ENCODE measurements at places on chromosomes 2 and 18.
A peak's percentile ranks its signal among the peaks of the same experiment; 100 is the strongest.

GRCh38 chr18:60372132-60372531 is 443 bp downstream of the MC4R start:
- no peak for DNase-seq

DNA sequence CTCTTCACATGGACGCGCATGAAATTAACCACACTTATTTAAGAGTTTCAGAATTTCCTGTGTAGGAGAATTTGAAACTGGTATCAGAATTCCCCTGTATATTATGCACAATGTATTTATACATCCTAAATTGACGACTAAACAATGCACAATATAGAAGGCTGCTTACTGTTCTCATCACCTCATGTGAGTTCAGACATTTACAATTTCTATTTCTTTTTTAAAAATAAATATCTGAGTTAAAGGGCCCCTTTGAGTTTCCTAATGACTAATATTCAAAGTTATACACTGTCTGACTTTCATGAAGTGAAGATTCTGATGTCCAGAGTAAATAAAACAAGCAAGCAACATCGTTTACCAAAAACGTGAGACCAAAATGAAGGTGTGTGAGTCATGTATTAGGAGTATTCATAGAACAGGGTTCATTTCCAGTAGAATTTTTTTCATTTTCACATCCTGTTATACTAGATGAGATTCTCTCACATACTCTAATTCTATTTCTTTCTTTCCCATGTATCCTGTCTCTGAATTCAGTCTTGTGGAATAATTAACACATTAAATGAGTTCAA is 406.2 kb downstream of the NUP35 start:
- no peak for DNase-seq

GRCh38 chr2:16284941-16285625 is 344.7 kb downstream of the MYCN start:
- DNase-seq, result no peak

- DNase-seq, result no peak
These were observed 139.7 kb downstream of the ROCK1 start for GRCh38 chr18:20971886-20972267.

GRCh38 chr2:106988361-106988760 is 102.4 kb upstream of the ST6GAL2 start:
- no peak for DNase-seq

GRCh38 chr2:221572821-221573429 is 821 bp upstream of the EPHA4 start:
- peak; percentile 36 for DNase-seq

- DNase-seq, result no peak
These were observed 523.2 kb downstream of the TNS1 start for GRCh38 chr2:217479566-217479965.

GRCh38 chr18:46542545-46542944 is 114.5 kb downstream of the LOXHD1 start:
- no peak for DNase-seq

GRCh38 chr2:129849559-129850160 is 129.8 kb upstream of the RAB6C start:
- DNase-seq, result peak; percentile 38

DNA sequence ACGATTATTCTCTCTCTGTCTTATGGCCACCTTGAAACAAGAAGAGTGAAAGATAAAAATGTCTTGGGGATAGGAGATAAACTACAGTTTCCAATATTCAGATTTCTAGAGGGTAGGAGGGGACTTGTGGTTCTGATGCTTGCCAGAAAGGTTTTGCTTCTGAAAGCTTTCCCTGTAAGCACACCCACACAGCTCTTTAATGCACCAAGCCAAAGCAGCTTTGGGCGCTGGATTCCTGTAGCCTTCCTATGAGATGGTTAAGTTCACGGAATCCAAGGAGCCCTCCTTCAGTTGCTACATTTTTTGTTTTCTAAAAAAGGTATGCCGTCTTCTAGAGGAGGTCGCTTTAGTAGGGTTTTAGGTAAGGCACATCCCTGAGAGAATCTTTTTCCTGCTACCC is 4.9 kb downstream of the LRRTM1 start:
- DNase-seq, result no peak

- no peak for DNase-seq
These were observed 16.3 kb downstream of the CNDP2 start for GRCh38 chr18:74512321-74513053.
